ENCODE measurements at places on chromosomes 16 and 17. TPM values are rescaled to one million over a fixed set of nuclear protein-coding genes. Genes with fewer than 3 reads are reported as not detected.

Gene PIRT
- not detected for total RNA-seq

Gene PPY
- not detected for total RNA-seq

Gene CCL22
- total RNA-seq = 0.14 TPM

GRCh38 chr17:50198026-50198669 lies 3.3 kb downstream of the COL1A1 start:
- peaks cover 17% of the 10 kb centered on the region for H3K4me1 ChIP-seq
- peaks cover 24% of the 10 kb centered on the region for H3K27me3 ChIP-seq
- no peak overlapping the region for H3K27ac ChIP-seq
- no peak for DNase-seq
- H3K36me3 ChIP-seq = no peaks in the 10 kb centered on the region
- H3K4me3 ChIP-seq = no peak overlapping the region
